ENCODE measurements at places on chromosomes 7 and 10.

GRCh38 chr10:100522945-100523344 is 3.3 kb upstream of the SEC31B start:
- no peak for DNase-seq

- DNase-seq: no peak
Measured at GRCh38 chr7:107463139-107464078, 6.4 kb upstream of the GPR22 start.

DNA sequence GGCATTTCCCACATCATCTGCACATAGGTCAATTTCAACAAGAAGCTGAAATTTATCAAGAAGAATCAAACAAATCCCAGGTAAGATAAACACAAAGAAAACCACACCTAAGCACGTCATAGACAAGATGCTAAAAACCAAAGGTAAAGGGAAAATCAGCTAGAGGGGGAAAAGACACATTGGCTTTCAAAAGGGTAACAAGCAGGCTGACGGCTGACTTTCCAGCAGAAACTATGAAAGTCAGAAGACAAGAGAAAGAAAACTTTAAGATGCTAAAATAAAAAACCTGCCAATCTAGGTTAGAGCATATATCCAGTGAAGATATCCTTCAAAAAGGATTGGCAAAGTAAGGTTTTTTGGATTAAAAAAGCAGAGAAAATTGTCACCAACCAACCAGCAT is 59.9 kb upstream of the RHEB start:
- no peak for DNase-seq

DNA sequence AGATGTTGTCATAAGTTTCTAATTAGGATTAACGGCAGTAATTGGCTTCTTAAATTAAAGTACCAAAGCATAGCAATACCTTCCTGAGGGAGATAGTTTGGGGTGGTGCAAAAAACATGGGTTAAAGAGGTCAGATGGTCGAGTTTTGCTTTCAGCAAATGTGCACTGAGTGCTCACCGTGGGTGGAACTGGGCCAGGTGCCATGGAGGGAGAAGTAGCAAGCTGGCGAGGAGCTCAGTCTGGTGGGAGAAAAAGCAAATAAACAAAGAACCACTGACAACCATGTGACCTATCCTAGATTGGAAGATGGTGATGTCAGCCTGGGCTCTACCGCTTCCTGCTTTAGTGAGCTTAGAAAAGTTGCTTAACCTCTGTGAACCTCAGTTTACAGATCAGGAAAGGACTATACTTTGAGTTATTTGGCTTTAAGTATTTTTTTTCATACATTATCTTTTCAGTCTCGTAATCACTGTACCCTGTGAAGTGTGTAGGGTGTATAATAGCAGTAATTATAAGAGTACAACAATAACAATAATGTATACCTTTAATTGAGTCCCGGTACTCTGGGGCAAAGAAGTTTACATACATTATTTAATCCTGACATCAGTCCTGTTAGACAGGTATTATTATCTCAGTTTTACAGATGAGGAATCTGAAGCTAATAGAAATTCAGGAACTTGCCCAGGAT is 69.0 kb upstream of the PDCD4 start:
- peak; percentile 30 for DNase-seq

GRCh38 chr7:129134356-129134987 is 10.0 kb upstream of the TSPAN33 start:
- no peak for DNase-seq

- DNase-seq: no peak
Measured at GRCh38 chr10:34163075-34163905, 651.8 kb downstream of the PARD3 start.

- no peak for DNase-seq
Measured at GRCh38 chr10:93707623-93708022, 5.2 kb upstream of the FRA10AC1 start.

DNA sequence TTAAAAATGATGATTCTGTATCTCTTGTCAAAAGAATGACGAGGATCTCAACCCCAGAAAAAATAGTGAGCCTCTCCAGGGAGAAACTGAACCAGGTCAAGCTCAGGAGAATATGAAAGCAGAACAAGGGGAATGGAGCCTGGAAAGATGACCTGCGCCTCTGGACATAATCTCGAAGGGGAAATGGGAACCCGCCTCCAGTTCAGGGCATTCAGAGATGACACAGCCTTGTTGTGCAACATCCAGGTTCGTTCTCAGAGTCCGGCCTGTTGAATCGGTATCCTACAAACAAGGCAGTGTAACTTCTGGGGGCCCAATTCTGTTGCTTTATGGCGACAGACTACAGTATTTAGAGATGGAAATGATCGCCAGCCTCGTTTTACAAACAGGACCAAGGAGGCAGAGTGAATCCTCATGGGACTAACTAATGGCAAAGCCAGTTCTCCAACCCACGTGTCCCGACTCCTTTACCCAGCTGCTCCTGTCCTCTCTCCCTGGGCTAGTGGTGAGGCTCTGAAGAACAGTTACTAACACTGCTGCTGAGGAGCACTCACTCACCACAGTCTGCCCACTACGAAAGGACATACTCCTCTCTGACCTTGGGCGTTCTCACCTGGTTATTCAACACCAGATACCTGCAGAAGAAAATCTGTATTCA is 67.6 kb downstream of the JAZF1 start:
- DNase-seq: no peak

DNA sequence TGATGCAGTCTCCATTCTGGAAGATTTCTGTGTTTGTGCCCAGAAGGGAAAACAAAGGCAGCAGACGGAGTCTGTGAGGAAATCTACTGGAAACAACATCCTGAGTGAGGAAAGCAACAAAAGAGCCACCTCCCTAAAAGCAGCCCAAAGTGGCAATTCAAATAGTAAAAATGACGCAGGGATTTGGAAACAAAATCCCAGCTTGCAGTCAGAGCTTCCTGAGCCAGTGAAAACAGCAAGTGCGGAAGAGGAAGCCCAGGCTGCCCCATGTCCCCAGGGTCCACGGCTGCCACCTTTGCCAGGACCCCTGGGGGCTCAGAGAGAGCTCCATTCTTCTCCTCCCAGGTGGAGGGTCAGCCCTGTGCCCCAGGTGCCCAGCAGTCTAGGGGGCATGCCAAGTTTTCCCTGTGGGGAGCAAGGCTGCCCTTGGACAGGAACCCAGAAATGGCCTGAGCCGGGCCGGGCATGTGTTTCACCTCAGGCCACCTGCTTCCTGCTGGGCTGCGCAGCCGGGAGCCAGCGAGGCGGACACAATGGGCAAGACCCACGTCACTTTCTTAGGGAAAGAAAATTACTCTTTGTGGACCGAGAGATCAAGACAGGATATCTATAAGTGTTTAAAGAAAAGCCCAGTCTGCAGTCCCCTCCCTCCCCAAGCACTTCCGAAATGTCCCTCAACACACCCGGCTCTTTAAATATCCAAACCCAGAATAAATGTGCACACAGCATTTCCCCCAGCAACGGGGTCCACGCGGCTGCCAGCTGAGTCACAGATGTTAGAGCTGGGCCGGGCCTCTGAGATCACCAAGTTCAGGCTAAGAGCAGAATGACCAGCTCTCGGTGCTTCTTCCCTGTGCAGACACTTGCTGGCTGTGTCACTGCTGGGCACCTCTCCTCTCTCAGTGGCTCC is 231.1 kb downstream of the ARHGAP12 start:
- no peak for DNase-seq

GRCh38 chr7:99146979-99147378 is 3.1 kb upstream of the SMURF1 start:
- no peak for DNase-seq

GRCh38 chr7:69790977-69791724 is 192.9 kb downstream of the AUTS2 start:
- DNase-seq: no peak

DNA sequence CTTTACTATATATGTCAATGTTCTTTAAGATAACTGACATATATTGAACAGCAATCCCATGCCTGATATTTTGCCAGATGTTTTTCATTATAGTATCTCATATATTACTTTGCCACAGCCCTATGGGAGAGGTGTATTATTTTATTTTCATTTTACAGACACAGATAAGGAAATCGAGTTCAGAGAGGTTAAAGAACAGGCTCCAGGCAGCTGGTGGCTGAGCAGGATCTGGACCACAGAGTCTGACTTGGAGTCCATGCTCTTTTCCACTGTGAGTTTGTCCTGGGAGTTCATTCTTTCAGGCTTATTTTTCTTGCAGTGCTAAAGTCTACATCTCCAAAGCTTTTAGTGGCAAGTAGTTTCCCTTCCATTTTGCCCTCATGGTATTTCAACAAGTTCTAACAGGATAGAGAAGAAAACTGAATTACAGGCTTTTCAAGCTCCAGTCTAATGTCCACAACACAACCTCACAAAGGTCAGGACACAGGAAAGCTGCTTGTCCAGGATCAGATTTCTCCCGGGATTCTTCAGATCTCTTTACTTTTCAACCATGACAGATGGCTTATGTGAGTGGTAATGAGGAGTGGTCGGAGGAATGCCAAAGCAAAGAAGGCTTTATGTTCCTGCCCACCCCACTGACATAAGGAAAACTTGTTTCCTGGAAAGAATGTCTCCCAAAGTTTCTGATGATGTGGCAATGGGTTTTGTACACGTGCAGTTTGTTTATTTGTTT is 13.1 kb upstream of the SLC35B4 start:
- DNase-seq: no peak

GRCh38 chr7:150363872-150364271 is 4.8 kb upstream of the REPIN1 start:
- no peak for DNase-seq

DNA sequence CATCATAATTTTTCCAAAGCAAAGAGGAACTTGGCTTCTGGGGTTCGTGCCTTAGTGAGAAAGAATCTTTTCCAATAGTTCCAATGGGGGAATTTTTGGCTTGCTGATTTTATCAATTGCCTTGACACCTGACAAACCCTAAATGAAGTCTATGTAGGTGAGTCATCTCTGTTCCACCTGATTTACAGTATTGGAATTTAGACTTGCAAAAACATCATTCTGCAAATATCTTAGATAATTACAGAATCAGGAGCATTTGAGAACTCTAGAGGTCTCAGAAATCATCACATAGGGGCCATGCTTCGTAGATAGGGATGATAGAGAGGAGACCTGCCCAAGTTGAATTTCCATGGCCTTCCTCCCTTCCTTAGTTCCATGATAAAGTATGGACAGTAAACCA is 9.3 kb downstream of the SLC35G1 start:
- no peak for DNase-seq

- DNase-seq: no peak
Measured at GRCh38 chr7:50304129-50304910, at the start of gene IKZF1. Gene IKZF1 (plus strand): TSS chr7:50304716. CDS start chr7:50319062, 14,346 bp downstream.

- DNase-seq: no peak
Measured at GRCh38 chr7:77993838-77994237, 195.3 kb downstream of the PHTF2 start.

- no peak for DNase-seq
Measured at GRCh38 chr10:20746856-20747255, 150.3 kb downstream of the NEBL start.

DNA sequence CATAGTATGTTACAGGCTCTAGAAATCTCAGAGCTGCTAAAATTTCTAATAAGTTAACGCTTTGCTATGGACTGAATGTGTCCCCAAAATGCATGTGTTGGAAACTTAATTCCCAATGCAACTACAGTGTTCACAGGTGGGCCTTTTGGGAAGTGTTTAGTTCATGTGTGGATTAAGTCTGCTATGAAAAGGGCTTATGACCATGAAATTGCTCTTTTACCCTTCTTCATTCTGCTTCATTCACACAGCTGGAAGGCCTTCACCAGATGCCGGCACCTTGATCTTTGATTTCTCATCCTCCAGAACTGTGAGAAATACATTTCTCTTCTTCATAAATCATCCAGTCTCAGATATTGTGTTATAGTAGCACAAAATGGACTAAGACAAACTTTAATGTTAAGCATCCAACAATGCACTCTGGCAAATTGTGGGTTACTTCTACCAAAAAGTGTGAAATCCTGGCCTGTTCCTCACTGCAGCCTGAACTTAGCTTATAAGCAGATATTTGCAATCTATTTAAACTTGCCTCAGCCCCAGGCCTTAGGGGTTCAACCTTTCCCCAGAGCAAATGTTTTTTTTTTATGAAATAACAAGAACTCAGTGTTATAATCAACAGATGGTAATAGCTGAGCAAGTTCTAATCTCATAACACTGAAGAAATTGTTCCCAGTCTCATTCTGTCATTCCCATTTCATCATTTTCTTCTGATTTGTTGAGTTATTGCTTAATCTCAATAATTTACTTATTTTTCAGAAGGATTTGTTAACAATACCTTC is 523.6 kb downstream of the KIF20B start:
- DNase-seq: no peak

DNA sequence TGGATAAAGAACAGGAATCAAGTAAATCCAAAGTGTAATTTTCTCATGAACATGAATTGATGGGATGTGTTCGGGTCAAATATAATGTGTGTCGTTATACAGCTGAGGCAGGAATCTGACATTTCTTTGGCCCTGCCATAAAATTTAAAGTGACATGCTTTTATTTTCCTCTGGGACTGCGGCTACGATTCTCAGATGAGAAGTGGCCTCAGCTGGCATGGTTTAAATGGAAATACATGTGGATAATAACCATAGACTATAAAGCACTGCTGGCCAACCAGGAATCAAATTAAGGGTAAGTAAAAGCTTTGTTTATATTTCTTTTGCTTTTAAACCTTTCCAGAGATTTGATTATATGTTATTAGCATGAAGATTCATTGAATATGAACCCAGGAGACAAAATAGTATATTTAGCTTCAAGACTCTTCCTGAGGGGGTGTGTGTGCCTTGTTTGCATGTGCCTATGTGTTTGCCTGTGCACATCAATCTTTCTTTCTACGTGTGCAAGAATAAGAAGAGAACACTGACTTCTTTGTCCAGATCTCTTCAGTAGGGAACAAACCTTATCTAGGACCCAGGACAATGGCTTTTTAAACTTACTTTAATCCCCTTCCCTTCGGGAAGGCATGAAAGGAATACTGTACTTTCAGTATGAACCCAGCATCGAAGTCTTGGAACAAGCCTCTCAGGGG is 629.0 kb upstream of the PFKP start:
- DNase-seq: no peak

GRCh38 chr10:110597476-110597875 is 30.0 kb downstream of the SMC3 start:
- no peak for DNase-seq

DNA sequence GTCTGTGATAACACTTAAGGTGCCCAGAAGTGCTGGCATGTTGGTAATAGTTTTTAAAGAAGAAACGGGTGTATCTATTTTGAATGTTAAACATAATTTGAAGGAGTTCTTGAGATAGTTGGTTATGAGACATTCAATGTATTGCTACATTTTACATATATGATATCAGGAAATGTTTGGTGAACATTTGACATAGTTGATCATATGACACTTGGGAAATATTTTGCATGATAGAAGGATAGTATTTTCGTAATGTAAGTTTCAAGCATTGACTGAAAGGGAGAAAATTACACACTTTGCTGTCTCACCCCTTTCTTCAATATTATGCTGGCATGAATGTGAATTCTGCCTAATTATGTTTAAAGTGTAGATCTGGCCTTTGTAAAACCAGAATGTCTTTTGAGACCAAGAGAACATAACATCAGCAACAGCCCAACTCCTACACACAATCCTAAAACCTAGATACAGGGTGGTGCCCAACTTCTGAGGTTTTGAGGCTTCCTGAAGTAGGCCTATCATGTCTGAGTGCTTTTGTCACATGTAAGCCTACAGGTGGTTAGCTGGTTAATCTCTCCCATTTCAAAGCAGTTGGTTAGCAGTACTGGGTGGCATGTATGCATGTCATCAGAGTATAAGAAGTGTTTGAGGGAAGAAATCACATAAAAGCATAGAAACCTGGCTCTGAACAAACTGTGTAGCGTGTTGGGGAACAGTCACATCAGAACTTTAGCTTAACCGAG is 2.1 kb downstream of the ADD3 start:
- no peak for DNase-seq

Data from GM18507 (cell line).